GM12891 (cell line): ENCODE measurements at places on chromosomes 7 and 10.

GRCh38 chr7:134619627-134620331 lies 26.9 kb upstream of the BPGM start:
- no peak for DNase-seq

GRCh38 chr10:92238054-92238585 lies 52.8 kb downstream of the CPEB3 start:
- no peak for DNase-seq

GRCh38 chr10:98006266-98006665 lies 24.2 kb downstream of the CRTAC1 start:
- no peak for DNase-seq

DNA sequence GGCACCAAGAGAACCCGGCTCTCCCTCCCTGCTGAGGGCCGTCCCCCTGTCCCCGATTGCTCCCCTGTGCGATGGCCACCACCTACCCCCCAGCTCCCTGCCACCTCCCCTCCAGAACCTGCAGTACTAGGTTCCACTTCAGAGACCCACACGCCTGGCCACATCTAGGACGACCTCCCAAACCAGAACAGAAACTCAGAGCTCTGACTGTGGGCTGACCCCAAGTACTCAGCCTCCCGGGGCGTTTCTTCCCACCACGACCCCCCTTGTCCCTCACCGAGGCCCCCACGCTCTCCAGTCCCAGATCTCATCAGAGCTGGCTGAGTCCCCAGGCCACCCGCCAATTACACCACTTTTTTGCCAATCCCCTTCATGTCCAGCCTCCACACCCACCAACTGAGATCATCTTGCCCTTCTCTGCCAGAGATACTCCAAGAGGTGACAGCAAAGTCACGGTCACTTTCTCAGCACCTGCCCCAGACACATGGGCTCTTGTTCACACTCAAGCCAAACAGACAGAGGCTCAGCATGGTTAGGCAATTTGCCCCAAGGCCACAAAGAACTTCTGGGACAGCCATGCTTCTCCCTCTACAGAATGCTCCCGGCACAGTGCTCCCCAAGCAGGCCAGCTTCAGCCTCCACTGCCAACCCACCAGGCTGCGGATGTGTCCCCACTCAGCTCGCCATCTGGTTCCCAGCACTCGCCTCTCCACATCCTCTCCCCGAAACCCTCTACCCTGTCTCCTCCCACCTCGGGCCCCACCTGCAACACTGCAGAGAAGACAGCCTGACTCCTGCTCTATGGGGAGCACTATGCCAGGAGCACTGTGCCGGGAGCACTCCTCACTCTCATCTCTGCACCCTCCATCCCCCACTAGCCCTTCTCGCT lies 4.7 kb downstream of the TMEM120A start:
- DNase-seq = peak; percentile 36

DNA sequence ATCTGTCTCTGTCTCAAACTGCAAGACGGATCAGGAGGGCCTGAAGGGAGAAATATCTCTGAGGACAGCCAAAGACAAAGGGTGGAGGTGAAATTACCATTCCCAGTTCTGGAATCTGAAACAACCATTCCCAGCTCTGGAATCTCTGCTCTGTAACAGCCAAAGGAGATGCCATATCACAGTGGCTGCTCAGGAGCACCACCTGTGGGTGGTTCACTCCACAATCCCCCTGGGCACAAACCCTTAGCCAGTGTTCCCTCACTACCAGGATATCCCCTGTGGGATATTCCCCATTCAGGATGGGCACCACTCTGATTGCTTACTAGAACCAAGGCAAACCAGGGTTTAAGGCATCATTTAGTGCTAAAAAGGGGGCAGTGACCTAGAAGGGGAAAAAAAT lies 199.0 kb downstream of the HTR7 start:
- no peak for DNase-seq

DNA sequence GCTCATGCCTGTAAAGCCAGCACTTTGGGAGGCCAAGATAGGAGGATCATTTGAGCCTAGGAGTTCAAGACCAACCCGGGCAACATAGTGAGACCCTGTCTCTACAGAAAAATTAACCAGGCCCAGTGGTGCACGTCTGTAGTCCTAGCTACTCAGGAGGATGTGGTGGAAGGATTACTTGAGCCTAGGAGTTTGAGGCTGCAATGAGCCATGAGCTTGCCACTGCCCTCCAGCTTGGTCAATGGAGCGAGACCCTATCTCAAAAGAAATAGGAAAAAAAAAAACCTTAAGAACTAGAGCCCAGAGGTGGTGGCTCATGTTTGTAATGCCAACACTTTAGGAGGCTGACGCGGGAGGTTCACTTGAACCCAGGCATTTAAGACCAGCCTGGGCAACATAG lies 2.2 kb downstream of the STRA8 start:
- no peak for DNase-seq
